CMK (cell line): ENCODE measurements at places on chromosomes 5 and 9.

- DNase-seq, result no peak
Observed at GRCh38 chr9:87226896-87227295, 270.8 kb upstream of the DAPK1 start.

- DNase-seq, result no peak
Observed at GRCh38 chr5:133260715-133261114, 208.9 kb downstream of the HSPA4 start.

GRCh38 chr5:96476654-96477053 lies 43.6 kb upstream of the PCSK1 start:
- DNase-seq, result no peak

GRCh38 chr9:127614961-127615360 lies 2.9 kb downstream of the STXBP1 start:
- DNase-seq, result no peak

DNA sequence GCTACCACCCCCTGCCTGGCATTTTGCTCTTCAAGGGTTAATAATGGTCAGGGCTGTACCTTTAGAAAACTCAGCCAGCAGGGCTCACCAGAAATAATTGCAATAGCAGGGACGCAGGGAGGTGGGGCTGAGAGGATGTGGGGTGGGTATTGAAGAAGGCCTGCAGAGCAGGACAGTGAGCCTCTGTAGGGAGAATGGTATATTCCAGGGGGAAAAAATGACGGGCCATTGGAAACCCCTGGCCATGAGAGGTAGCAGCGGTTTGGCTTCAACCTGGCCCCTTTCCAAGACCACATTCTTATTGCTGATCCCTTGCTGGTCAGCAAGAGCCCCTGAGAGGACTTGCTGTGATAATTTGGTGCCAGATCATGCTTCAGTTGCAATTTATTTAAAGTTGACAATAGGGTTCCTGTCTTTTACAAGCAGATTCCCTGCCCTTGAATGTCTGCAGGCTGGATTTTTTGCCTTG lies 36.7 kb upstream of the CTNNA1 start:
- no peak for DNase-seq

GRCh38 chr9:112076814-112077213 lies 98.3 kb downstream of the SUSD1 start:
- no peak for DNase-seq
